ENCODE measurements at places on chromosomes 7 and 10. TPM values are rescaled to one million over a fixed set of nuclear protein-coding genes. Genes with fewer than 3 reads are reported as not detected.

Gene ANXA8
- total RNA-seq, result not detected

Gene MRC1
- 9.0 TPM for total RNA-seq

Gene VWDE
- 0.20 TPM for total RNA-seq

Gene FBXO24
- total RNA-seq, result not detected

Gene ETV1
- total RNA-seq, result 32.9 TPM

Gene AKR1C2
- 53.8 TPM for total RNA-seq

Gene CDK1
- total RNA-seq, result 0.80 TPM

Gene ZNF518A
- 43.7 TPM for total RNA-seq

Gene GAD2
- total RNA-seq, result not detected

Gene ACSL5
- 91.6 TPM for total RNA-seq

Gene RSU1
- total RNA-seq, result 132 TPM

Gene IL15RA
- 3.7 TPM for total RNA-seq

Gene PAX4
- not detected for total RNA-seq

Gene GOT1
- total RNA-seq, result 85.7 TPM

Gene LRIT1
- total RNA-seq, result not detected

Gene OPALIN
- total RNA-seq, result not detected

Gene AKR1C8
- not detected for total RNA-seq

Gene CDNF
- 2.5 TPM for total RNA-seq

Gene ENTPD1
- total RNA-seq, result 35.6 TPM

Gene SUN3
- total RNA-seq, result not detected

Gene TFAM
- total RNA-seq, result 2.2 TPM

Gene OR6B1
- not detected for total RNA-seq

Gene LRRD1
- not detected for total RNA-seq

Gene PLXDC2
- 26.8 TPM for total RNA-seq

Gene HSPA12A
- 9.7 TPM for total RNA-seq

Gene CDC14C
- total RNA-seq, result not detected

Gene H2BK1
- total RNA-seq, result not detected

Gene ZNF117
- 4.6 TPM for total RNA-seq

Gene ASL
- 98.4 TPM for total RNA-seq

Gene NOM1
- 22.4 TPM for total RNA-seq

Gene PRR15
- 338 TPM for total RNA-seq

Gene EPHA1
- total RNA-seq, result 21.2 TPM

Gene FAM241B
- total RNA-seq, result not detected

Gene MRPS33
- total RNA-seq, result 37.1 TPM

Gene CALU
- 44.0 TPM for total RNA-seq

Gene HOXA10
- total RNA-seq, result 33.0 TPM

Gene SEMA4G
- total RNA-seq, result 94.0 TPM

Gene TMEM229A
- not detected for total RNA-seq

Gene ZNF789
- total RNA-seq, result 17.2 TPM

Gene FAM171A1
- total RNA-seq, result 40.0 TPM

Gene TRPV6
- total RNA-seq, result 0.14 TPM

Gene DPP6
- total RNA-seq, result 1.8 TPM

Gene HGF
- 1.2 TPM for total RNA-seq

Gene FFAR4
- total RNA-seq, result 10.9 TPM

Gene C10orf53
- not detected for total RNA-seq

Gene FXYD4
- not detected for total RNA-seq
